ENCODE measurements at places on chromosomes 5 and 9. TPM values are rescaled to one million over a fixed set of nuclear protein-coding genes. Genes with fewer than 3 reads are reported as not detected.

- DNase-seq = no peak
Measured at GRCh38 chr9:22102146-22103053, 93.3 kb upstream of the CDKN2B start.

DNA sequence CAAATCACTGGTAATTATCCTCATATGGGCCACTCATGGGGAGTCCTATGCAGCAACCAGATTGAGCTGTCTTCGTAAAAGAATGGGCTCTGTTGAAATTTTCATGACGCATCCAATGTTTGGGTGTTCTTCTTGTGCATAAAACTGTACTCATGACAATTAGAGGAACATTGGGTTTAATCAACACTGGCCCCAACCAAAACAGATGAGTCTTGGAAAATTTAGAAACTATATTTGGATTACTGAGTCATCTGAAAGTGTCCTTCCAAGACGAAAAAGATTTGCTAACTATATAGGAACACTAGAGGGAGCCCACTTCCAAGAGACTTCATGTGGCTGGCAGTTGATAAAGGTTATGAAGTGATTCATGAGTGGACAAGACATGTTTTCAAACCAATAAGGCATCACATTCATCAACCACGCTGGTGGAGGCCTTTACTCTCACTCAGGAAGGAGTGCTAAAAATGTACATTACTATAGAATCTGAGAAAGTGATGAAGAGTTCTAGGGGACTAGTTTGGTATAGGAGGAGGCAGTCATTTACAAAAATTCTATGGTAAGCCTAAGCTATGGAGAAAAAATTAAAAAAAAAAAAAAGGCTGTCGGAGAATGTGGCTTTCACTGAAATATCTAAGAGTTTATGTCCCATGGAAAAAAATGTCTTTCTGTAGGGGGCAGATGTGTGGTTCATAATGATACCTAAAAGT lies 313.5 kb downstream of the PRDM9 start:
- no peak for DNase-seq

- DNase-seq = no peak
Measured at GRCh38 chr5:14595189-14595588, 13.6 kb downstream of the OTULINL start.

DNA sequence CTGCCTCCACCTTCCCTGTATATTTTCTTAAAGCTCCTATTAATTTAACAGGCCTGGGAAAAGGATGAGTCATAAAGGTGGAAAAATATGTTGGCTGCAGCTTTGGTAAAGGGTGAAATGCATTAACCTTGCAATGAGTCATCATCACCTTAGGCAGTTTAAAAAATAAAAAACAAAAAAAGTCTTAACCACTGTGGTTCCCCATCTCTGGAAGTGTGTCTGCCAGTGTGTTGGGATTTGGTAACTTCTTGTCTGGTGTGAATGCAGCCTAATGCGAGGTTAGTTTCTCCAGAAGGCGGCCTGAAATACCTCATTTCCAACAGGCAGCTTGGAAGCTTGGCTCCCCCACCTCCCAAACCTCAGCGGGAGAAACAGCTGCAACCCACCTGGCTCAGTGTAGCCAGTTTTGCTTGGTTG lies 265.3 kb upstream of the GAS1 start:
- DNase-seq = no peak

DNA sequence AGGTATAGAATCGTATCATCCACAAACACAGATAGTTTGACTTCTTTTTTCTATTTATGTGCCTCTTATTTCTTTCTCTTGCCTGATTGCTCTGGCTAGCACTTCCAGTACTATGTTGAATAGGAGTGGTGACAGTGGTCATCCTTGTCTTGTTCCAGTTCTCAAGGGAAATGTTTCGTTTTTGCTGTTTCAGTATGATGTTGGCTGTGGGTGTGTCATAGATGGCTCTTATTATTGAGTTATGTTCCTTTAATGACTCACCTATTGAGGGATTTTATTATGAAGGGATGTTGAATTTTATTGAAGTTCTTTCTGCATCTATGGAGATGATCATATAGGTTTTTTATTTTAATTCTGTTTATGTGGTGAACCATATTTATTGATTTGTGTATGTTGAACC lies 70.3 kb downstream of the ENC1 start:
- DNase-seq = no peak

- no peak for DNase-seq
Measured at GRCh38 chr5:39076757-39077728, 2.8 kb upstream of the RICTOR start.

- no peak for DNase-seq
Measured at GRCh38 chr5:137516251-137516797, 17.2 kb upstream of the SPOCK1 start.

- DNase-seq = no peak
Measured at GRCh38 chr5:134226441-134227192, 744 bp upstream of the PPP2CA start.

DNA sequence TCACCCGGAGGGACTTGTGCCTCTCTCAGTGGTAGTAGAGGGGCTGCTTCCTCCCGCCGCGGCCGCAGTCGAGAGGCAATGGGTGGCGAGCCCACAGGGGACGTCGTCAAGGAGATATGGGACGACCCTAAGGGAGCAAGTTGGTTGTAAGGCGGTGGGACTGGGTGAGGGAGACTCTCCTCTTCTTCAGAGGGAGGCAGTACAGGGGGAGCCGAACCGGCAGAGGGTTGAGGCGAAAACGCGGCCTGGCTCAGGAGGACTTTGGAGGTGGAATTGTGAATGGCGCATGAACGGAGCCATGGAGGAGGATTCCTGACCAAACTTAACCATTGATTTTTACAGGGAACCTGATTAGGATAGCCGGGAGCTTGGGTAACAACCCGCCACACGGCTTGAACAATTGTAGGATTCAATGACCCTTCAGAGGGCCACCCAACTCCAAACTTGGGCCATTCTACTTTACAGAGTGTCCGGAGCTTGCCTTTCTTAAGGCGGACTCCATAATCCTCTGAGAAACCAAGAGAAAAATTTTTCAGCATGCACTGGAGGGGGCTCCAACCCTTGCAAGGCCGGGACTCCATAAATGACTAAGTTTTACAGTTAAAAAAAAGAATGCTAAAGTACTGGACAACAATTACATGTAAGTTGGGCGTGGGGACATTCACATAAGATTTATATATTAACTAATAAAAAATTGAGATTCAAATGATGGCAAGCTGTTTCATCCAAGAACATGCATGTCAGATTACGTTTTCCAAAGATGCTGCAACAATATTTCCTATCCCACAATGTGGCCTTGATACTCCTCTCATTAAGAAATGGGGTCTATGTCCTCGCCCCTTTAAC lies 19.4 kb upstream of the RHOBTB3 start:
- no peak for DNase-seq

DNA sequence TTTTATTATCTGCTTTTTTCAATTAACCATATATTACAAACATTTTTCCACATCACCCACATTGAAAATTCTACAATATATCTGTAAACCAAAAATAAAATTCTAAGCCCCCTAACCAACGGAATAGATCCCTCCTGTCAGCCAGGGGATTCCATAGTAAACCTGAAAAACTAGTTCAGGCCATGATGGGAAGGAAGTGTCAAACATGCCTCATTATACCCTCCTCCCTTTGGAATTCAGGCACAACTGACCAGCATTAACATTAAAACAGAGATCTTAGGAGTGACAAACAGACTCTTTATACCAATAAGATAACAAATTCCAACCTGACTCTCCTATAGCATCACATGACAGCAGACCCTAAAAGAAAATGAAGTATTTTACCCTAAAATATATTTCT lies 113.7 kb upstream of the DMRT1 start:
- no peak for DNase-seq

DNA sequence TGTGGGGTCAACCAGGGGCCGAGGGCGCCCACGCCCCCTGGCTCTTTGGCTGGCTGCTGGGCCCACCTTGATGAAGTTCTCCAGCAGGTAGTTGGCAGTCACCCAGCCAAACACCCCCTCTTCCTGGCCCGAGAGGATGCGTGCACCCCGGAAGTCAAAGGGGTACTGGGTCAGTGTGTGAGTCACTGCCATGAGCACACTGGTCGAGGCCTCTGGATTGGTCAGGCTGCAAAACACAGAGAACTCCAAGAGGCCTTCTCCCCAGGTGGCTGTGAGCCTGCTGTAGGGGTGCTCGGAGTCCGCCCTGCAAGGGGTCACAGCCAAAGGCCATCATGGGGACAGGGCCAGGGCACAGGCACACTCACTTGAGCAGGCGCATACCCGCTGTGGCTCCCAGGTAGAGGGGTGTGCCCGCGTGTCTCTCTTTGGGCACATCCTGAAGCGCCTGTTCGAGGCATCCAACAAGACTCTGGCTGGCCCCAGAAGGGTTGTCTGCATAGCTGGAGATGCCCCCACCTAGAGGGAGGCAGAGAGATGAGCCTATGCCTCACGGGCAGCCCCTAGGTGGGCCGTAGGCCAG lies 2.6 kb downstream of the ENTPD2 start:
- no peak for DNase-seq

DNA sequence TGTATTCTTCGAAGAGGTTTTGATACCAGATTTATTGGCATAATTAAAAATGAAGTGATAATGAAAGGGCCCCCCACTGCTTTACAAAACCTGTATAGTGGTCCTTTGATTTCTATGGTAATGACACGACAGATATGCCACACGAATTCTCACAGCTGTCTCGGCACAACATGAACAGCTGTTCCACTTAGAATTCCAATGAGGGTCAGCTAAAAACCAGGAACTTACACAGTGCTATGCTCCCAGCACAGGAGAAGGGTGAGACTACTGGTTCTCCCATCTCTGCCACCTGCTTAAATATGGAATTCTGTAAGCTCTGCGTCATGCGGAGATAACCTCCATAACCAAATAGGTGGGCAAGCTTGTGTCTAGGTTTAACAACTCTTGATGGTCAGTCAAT lies 183.0 kb upstream of the EFNA5 start:
- no peak for DNase-seq

DNA sequence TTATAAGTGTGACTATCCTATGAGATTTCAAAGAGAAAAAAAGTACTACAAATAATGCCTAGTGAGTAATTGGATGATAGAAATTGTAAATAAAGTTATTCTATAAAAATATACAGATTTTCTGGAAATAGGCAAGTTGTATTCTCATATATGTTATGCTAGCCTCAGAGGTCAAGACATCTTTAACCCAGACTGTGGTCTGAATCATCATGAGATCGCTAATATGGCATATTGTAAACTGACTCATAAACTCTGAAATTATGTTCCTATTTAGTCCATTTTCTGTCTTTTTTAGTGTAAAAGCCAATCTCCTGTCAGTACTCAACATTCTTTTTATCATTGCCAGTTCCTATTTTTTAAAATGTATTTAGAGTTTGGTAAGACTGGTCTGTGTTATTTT lies 14.2 kb downstream of the LOX start:
- no peak for DNase-seq

- no peak for DNase-seq
Measured at GRCh38 chr9:81225596-81225995, 463.8 kb downstream of the TLE1 start.

DNA sequence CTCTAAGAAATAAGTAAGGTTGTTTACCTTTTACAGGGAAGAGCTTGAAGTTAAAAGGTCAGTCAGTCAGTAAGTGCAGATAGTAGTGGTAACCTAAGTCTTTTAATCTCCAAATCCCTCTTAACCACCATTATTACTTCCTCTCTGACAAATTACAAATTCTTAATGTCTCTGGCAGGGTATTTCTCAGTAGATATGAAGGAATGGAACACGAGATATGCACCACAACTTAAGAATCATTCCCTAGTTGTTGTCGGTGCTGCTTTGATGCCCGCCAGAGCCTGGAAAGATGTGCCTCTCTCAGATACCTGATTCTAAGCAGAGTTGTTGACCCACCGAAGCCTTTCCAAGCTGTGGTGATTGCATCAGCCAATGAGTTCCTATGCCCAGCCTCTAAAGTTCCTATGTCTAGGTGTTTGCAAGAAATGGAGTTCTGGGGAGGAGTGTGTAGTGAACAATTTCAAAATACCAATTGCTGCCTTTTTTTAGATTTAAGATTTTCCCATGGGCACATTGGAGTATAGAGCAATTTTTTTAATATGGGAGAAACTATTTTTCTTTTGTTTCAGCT lies 78.5 kb downstream of the CD180 start:
- no peak for DNase-seq

GRCh38 chr5:149348518-149348917 lies 3.2 kb downstream of the GRPEL2 start:
- DNase-seq = no peak

DNA sequence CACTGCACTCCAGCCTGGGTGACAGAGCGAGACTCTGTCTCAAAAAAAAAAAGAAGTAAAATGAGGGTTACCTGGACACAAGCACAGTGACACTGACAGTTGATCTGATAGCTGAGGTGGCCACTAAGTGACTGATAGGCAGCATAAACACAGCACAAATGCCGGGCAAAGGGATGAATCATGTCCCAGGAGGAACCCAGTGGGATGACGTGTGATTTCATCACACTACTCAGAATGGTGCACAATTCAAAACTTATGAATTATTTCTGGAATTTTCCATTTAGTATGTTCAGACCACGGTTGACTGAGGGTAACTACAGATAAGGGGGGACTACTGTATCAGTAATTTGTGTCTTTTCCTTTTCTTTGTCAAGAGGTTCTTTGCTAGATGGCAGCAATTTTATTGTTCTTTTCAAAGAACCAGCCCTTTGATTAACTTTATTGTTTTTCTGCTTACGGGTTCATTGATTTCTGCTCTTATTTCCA lies 34.3 kb upstream of the RNF130 start:
- no peak for DNase-seq

DNA sequence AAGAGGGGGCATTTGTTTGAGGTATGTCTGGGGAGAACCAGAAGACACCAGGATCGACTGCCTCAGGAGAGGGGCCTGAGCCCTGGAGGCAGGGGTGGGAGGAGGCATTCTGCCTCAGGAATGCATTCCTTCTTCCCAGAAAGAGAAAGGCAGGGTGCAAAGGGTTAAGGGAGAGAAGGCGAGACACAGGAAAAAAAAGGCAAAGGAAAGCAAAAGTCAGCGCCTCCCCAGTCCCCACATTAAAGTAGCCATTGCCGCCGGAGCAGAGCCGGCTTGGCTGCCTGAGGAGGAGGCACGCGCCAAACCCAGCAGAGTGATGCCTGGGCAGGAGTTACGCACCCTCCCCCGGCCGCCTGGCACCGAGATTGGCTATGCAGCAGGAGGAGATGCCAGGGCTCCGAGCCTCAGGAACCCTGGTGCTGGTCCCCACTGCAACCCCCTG lies 123.8 kb upstream of the PHYKPL start:
- no peak for DNase-seq

DNA sequence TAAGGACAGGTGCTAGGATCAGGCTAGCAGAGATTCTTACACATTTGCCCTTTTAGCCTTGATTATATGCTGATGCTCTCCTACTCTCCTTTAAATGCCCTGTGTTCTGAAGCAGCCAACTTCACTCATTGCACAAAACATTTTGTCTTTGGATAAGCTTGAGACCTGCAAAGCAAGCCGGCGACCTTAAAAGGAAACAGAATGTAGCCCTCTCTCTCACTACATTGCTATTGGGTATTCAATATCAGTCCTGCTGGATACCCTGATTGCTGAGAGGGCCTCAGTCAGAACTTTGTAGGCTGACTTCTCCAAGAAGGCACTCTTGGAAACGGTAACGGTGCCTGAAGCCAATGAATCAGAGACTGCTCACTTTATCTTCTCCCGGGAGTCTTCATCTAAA lies 528.9 kb downstream of the DTWD2 start:
- no peak for DNase-seq

GRCh38 chr9:131886826-131887225 lies 146.9 kb upstream of the RAPGEF1 start:
- DNase-seq = no peak

GRCh38 chr5:166803058-166803457 lies 1488.4 kb upstream of the WWC1 start:
- no peak for DNase-seq

The TAS2R1 gene
- total RNA-seq = not detected

The MYORG gene
- total RNA-seq = 6.7 TPM

The GABRA1 gene
- not detected for total RNA-seq

The DNAH5 gene
- 0.17 TPM for total RNA-seq

The EQTN gene
- not detected for total RNA-seq

The ACOT12 gene
- not detected for total RNA-seq

Measured in heart left ventricle (tissue), 16 donors.